Left kidney (tissue), 8 donors: ENCODE measurements at places on chromosomes 4 and X. TPM values are rescaled to one million over a fixed set of nuclear protein-coding genes. Genes with fewer than 3 reads are reported as not detected.

- no peak for DNase-seq
Observed at GRCh38 chrX:71659959-71660358, 7.4 kb upstream of the LOC101059915 start.

DNA sequence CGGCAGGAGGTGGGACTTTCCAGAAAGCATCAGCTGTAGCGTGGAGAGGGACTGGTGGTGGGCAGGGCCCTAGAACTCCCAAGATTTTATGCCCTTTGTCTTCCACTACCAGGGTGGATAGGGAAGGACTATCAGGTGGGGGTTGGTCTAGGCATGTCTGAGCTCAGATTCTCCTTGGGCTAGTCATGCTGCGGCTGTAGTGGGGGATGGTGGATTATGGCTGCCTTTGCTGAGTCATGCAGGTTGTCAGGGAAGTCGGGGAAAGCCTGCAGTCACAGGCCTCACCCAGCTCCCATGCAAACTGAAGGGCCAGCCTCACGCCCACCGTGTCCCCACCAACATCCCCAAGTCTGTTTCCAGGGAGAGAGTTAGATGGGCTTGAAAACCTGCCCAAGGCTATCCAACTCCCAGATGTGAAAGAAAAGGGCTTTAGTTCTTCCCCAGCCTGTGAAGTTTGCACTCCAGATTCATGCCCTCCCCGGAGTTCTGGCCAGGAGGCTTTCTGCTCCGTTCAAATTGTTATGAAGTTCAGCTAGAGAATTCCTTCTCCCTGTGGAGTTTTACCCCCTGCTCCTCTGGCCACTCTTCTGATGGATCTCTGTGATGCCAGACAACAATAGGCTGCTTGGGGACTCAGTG, 13.4 kb upstream of the MEPE start:
- no peak for DNase-seq

Gene SYP
- polyA plus RNA-seq, result 2.6 TPM

Gene FAM9B
- 0.25 TPM for polyA plus RNA-seq

- DNase-seq, result no peak
Observed at GRCh38 chrX:34382416-34382815, 250.3 kb upstream of the FAM47A start.

DNA sequence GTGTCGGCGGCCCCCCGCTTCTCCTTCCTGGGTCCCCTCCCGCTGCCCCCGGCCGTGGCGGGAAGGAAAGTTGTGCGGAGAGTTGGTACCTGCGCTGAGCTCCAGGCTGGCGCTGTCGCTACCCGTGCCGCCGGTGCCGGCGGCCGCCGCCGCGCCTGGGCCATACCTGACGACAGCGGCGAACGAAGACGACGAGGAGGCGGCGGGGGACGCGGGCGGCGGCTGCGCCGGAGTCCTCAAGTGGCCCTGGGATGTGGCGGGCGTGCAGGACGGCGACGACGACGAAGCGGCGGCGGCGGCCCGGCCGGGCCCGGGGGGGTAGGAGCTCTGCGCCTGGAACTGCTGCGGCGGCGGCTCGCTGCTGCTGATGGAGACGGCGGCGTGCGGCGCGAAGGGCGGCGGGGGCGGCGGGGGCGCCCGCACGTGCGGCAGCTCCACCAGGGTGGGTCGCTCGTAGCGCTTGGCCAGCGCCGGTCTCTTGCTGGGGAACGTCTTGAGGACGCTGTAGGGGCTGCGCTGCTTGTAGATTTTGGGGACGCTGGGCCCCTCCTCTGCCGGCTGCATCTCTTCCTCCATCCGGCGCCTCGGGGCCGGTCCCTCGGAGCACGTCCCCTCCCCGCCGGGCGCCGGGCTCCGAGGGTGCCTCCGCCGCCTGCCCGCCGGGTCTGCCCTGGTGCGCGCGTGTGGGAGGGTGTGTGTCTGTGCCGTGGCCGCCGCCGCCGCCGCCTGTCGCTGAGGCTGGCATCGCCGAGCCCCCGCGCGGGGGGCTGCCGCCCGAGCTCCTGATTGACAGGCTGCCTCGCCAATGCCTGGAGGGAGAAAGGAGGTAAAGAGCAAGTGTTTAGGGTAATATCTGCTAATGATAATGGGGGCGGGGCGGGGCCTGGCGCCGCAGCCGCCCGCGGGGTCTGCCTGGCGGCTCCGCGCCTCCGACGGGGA, 618 bp downstream of the BEND4 start:
- peak; percentile 43 for DNase-seq

DNA sequence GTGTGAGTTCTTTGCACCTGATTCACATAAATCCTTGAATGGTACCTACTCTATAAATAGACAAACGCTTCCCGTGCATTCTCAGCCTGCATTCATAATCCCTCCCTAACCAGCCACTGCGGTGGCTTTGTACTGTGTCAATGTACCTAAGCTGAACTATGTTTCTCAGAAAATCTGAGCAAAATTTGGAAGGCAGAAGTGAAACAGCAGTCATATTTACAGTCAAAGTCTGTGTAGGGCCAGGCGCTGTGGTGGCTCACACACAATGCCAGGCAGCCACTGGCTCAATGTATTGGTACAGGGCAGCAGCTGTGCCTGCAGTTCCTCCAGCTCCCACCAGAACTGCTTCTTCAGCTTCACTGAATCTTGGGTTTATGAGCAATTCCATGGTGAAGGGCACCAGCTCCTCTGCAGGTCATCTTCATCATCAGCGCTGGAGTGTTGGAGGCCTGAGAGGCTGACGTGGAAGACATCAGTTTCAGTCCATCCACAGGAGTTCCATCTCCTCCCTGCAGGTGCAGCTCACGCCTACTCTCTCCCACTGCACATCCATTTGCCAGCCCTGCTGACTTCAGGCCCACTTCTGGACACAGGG, 32.3 kb upstream of the IRF2 start:
- no peak for DNase-seq

DNA sequence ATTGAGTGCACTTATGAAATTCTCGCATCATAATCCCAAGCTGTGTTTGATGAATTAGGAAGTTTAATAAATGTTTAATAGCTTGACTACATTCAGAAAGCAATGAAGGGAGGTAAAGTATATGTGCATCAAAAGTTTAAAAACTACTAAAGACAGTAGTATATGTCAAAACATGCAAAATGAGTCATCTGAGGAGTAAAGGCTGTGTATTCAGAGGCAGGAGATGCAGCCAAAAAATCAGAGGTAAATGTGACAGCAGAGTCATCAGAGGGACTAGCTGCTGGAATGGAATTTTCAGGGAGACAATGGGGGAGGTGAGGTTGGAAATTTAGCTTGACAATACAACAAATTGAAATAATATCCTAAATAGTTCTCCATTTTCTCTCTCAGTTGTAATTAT, 127.0 kb upstream of the FUNDC1 start:
- DNase-seq, result no peak

Gene MAGEB10
- 0.07 TPM for polyA plus RNA-seq

DNA sequence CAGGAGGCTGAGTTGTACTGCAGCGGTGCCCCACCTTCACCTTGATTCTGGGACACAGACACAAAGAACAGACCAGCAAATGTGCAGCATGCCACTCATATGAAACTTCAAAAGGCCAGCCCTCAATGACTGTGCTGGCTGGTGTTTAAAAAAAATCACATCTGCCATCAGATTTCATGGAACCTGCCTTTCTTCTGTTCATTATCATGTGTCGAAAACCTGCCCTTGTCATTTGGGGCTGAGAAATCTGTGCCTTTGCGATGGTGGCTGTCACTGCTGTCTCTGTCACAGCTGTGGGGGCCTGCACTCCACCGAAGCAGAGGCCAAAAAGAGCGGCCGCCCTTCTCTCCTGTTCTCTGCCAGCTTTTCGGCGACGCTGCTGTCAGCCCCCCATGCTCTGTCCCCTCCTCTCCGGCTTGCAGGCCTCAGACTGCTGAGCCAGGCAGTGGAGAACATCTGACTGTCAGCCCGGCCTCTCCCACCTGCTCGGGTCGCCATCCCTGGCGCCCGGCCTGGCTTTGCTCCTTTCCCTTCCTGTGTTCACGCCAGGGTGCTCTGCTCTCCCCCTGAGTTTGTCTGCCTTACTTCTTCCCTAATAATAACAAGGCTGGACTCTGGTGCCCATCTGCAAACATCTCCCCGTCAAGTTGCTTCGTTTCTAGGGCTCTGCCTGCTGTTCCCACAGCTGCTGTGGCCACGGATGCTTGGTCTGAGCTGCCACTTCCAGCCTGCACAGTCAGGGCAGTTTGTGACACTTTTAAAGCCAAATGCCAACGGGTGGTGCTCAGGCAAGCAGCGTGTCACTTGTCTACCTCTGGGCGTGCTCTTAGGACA, 355.2 kb downstream of the UNC5C start:
- no peak for DNase-seq

Gene CT83
- not detected for polyA plus RNA-seq

DNA sequence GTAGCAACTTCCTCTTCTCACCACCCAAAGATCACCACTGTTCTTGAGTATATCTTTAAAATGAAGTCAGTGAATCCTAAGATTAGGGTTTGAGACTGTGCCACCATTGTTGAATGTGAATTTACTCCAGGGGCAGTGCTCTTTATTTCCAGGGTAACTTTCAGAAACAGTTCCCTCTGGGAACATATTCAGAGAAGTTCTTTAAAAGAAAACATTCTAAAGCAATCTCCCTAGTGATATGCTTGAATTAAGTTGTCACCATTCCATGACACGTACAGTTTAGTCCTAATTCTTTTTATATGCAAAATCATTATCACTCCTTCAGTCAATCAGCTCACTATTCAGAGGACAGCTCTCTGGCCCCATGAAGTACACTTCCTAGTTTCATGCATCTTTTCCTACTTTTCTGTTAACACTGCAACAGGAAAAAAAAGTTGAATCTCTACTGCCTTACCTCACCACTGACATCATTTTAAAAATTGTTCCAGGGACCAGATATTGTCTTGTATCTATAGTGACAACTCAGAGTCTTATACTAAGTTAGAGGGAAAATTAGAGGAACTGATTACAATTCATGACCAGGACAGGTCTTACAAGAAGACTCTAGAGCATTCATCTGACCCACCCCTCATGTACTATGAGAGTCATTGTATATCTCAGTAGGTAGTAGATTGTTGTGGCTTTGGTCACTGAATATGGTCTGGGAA, 49.8 kb downstream of the PARM1 start:
- DNase-seq, result no peak

Gene ASB9
- polyA plus RNA-seq, result 13.3 TPM

DNA sequence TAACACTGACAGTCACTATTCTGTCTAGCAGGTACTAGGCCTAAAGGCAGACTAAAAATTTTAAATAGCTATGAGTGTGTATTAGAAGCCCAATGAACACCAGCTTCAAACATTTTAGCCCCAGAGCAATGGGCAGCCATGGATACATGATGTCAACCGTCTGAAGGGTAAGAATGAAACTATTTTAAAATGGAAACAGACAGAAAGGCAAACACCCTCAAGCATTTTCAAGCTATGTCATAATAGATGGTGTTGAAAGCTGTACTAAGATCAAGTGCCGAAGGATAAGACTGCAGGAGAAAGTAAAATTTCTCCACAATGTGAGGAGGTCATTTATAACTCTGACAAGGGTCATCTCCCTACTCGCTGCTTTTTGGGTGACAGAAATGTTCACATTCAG, 225.0 kb downstream of the COL25A1 start:
- no peak for DNase-seq

GRCh38 chr4:53009824-53010223, 147.7 kb downstream of the RASL11B start:
- DNase-seq, result no peak

- DNase-seq, result no peak
Observed at GRCh38 chr4:18981234-18981615, 959.7 kb upstream of the LCORL start.

DNA sequence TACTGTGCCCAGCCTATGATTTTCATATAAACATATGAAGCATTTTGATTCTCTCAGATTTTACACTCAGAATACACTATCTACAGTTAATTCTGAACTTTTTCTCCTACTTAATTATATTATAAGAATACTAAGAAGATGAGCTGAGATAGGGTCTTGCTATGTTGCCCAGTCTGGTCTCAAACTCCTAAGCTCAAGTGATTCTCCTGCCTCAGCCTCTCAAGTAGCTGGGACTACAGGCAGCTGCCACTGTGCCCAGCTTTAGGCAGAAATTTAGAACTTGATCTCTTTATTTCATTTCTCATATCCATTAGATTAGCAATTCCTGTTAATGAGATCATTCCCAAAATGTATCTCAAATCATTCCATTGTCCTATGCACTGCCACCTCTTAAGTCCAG, 4.7 kb upstream of the LARP1B start:
- DNase-seq, result no peak

Gene C1QTNF7
- 27.6 TPM for polyA plus RNA-seq

DNA sequence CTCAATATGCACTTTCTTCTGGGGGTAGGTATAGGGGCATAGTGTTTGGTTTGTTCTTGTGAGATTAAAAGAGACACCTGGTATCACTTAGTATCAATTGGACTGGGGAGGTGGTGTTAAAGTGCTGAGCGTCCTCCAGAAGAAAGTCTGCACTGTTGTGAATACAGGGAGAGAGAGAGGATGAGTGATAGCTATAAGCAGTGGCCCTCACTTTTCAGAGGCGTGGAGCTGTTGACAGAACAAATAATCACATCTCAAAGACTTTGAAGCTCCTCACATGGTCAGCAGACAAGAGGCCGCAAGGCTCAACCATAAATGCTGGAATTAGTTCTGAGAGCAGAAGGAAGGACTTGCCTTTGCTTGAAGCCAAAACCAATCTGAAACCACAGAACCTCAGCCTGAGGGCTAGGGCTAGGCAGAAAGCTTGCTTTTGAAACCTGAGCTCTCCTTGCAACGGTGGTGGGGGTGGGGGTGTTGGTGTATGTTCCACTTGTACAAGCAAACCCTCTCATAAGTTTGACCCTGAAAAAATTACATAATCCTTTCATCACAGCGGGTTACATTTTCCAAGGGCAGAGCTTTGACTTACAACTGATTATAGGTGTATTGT, 123.2 kb upstream of the SCML1 start:
- DNase-seq, result no peak

GRCh38 chr4:121077496-121077895, 5.2 kb upstream of the NDNF start:
- no peak for DNase-seq

Gene EREG
- polyA plus RNA-seq, result 0.38 TPM

Gene KCTD8
- 4.0 TPM for polyA plus RNA-seq

DNA sequence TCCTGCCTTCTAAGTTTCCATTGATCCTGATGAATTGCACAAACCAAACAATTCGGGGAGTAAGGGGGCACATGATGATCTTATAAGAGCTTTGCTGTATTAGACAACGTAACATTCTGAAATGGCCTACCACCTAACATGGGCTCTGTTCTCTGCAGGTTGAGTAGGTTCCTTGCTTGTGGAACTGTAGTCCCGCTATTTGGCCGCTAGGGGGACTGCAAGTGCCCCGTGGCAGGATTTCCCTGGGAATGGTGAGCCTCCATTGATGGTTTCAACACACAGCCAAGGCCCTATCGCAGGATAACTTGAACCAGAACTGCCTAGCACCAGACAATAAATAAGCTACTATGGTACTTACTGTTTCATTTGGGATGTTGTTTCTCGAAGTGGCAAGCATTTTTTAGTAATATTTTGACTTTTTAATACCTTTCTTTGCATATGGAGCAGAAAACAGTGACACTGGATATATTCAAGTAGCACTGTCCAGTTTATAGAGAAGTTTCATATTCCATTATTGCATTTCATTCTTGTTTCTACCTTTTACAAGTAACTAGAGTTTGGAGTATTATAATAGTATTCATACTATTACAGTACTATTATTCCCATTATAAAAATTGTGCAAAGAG, 11.9 kb downstream of the AR start:
- DNase-seq, result no peak

Gene PRR32
- not detected for polyA plus RNA-seq

Gene ETDB
- polyA plus RNA-seq, result not detected

Gene LRIT3
- polyA plus RNA-seq, result 1.4 TPM

Gene ARX
- not detected for polyA plus RNA-seq
